ENCODE measurements at places on chromosomes 1 and 21.

GRCh38 chr1:168391851-168392681 lies 111.4 kb downstream of the TBX19 start:
- no peak for DNase-seq

GRCh38 chr21:45421071-45421845 lies 16.3 kb downstream of the COL18A1 start:
- DNase-seq: no peak

GRCh38 chr1:114668373-114668772 lies 1.5 kb downstream of the DENND2C start:
- DNase-seq: no peak

GRCh38 chr1:147821883-147822282 lies 61.5 kb upstream of the GJA5 start:
- DNase-seq: no peak

DNA sequence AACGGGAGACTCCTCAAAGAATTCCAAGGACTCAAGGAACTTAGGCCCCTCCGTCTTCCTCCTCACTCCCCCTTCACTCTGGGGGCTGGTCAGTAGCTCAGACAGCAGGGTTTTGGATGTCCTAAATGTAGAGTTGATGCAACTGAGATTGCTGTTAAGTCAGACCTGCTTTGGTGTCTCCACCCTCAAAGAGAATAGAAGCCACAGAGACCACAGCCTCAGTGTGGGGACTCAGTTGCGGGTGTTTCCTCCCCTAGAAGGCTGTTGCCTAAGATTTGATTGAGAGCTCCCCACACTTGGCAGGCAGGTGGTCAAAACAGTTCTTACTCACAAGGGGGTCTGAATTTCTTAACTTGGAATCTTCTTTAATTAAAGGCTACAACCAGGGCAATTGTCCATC lies 7.6 kb downstream of the MAN1C1 start:
- no peak for DNase-seq

DNA sequence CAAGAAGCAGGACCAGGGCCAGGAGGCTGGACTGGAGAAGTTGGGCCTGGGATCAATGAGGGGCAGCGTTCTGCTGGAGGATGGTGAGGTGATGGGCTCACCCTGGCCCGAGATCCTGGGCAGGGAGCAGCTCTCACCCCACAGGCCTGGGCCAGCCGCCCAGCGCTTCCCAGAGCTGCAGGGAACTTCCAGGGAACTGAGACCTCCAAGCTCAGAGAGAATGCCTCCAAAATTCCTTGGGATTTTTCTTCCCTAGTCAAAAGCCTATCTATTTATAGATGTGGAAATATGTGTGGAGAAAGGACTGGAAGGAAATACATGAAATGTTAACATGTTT lies 121.2 kb downstream of the SPSB1 start:
- no peak for DNase-seq

DNA sequence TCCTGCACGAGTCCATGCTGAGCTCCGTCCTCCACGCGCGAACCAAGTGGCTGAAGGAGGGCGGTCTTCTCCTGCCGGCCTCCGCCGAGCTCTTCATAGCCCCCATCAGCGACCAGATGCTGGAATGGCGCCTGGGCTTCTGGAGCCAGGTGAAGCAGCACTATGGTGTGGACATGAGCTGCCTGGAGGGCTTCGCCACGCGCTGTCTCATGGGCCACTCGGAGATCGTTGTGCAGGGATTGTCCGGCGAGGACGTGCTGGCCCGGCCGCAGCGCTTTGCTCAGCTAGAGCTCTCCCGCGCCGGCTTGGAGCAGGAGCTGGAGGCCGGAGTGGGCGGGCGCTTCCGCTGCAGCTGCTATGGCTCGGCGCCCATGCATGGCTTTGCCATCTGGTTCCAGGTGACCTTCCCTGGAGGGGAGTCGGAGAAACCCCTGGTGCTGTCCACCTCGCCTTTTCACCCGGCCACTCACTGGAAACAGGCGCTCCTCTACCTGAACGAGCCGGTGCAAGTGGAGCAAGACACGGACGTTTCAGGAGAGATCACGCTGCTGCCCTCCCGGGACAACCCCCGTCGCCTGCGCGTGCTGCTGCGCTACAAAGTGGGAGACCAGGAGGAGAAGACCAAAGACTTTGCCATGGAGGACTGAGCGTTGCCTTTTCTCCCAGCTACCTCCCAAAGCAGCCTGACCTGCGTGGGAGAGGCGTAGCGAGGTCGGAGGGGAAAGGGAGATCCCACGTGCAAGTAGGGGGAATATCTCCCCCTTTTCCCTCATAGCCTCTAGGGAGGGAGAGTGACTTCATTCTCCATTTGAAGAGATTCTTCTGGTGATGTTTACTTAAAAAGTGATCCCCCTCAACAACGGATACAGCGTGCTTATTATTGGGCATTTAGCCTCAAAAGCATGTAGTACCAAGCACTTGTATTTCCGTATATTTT lies 991 bp downstream of the PRMT6 start:
- DNase-seq: peak; percentile 34

- no peak for DNase-seq
Measured at GRCh38 chr1:170993151-170993550, 57.8 kb downstream of the MROH9 start.

DNA sequence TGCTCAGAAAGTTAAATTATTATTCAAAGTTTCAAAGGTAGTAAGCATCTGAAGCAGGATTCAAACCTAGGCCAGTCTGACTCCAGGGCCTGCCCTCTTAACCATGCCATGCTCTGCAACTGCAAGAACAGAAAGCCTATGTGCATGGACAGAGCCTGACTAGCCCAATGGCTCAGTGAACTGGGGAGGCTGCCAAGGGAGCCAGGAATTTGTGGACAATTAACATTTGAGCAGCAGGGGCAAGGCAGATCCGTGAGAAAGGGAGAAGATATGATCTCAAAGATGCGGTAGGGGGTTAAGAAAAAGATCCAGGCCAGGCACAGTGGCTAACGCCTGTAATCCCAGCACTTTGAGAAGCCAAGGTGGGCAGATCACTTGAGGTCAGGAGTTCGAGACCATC lies 6.5 kb upstream of the ATP1A4 start:
- DNase-seq: no peak

- DNase-seq: no peak
Measured at GRCh38 chr1:31036749-31037500, 28.6 kb downstream of the PUM1 start.

DNA sequence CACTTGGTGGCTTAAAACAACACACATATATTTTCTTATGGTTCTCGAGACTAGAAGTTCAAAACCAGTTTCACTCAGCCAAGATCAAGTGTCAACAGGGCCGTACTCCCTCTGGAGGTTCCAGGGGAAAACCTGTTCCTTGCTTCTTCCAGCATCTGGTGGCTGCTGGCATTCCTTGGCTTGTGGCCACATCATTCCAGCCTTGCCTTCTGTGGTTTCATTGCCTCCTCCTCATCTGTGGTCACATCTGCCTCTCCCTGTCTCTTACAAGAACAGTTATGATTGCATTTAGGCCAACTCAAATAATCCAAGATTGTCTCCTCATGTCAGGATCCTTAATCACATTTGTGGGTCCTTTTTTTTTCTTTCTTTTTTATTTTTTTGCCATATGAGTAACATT lies 240.7 kb upstream of the HOOK1 start:
- DNase-seq: no peak

GRCh38 chr1:227066999-227067398 lies 126.9 kb downstream of the COQ8A start:
- no peak for DNase-seq

- DNase-seq: no peak
Measured at GRCh38 chr1:47622776-47623556, 185.1 kb downstream of the FOXD2 start.

DNA sequence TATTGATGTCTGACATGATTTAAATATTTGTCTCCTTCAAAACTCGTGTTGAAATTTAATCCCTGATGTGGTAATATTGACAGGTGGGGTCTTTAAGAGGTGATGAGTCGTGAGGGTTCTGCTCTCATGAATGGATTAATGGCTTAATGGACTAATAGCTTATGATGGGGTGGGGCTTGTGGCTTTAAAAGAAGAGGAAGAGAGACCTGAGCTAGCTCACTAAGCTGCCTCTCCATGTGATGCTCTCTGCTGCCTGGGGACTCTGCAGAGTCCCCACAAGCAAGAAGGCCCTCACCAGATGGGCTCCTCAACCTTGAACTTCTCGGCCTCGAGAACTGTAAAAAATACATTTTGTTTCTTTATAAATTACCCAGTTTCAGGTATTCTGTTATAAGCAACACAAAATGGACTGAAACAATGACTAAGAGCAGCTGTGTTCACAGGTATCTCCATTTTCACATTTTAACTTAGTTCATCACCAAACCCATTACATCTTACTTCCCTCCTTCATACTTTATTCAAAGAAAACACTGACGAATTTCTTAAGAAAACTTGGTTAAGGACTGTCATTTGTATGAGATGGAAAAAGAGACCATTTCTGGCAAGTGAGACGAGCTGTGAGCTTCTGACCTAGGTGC lies 12.1 kb upstream of the AIM2 start:
- no peak for DNase-seq

DNA sequence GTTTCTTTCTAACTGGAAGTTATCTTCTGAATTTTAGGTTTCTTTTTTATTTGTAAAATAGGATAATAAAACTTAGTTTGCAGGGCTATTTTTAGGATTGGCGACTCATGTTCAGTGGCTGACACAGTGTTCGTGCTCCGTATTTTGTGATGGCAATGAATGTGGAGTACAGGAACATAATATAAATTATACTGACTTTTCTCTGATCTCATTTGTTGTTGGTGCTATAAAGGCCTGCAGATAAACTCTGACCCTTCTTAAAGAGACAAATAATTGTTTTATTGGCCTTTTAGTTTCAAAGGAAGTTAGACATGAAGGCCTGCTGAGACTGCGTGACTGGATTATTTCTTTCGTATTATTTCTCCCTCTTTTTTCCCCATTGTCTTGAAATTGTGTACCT lies 339.6 kb downstream of the PDE4B start:
- DNase-seq: no peak

- DNase-seq: no peak
Measured at GRCh38 chr1:226655251-226656163, 83.6 kb downstream of the ITPKB start.

- no peak for DNase-seq
Measured at GRCh38 chr1:161824618-161825017, 58.5 kb downstream of the ATF6 start.

DNA sequence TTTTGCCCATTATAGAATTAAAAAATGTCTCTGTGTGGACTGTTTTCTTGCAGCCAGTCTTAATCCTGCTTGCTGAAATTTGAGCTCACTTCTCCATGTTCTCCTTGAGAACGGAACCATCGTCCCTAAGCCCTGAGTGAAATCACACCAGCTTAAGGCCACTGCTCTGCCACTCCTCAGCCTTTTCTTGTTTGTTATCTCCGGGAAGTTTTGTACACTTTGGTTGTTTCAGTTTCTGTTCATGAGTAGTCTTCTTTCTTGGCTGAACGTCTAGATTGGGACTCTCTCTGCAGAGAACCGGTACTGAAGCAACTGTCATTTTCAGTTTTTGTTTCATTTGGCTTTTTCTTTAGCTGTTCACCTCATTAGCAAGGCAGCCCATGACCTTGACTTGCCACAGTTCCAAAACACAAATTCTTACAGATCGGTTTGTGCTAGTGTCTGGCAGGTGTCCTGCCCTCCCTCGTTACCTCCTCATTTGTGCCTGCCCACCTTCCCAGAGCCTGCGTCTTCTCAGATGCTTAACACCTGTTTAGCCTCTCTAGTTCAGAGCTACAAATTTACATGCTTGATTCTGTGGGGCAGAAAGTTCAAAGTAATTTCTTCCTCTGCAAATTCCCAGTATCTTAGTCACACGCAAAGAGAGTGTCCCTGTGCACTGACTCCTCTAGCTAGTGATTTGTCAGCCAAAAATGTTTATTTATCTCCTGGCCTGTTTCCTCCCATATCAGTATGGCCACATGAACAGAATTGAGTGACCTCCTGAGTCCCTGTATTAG lies 12.4 kb downstream of the PSEN2 start:
- no peak for DNase-seq

DNA sequence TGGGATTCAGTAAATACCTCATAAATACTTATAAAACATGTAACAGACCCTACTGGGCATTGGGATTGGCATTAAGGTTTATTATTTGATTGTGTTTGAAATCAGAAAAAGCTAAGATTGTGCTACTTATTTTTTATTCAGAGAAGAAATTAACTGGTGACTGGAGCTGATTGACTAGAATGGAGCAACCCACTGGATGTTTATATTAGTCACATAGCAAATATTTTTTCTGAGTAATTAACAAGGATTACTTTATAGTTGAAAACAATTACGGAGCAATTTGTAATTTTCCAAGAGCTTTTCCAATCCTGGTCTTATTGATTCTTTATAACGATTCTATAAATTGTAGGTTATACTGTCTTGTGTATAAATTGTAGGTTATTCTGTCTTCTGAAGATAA lies 208.7 kb downstream of the HLX start:
- DNase-seq: no peak

- no peak for DNase-seq
Measured at GRCh38 chr21:31158789-31159581, 120.7 kb upstream of the KRTAP19-8 start.

- DNase-seq: no peak
Measured at GRCh38 chr1:209328196-209328595, 255.3 kb upstream of the CAMK1G start.

GRCh38 chr1:68633141-68633919 lies 136.4 kb upstream of the DEPDC1 start:
- no peak for DNase-seq

GRCh38 chr21:35198982-35199732 lies 150.1 kb upstream of the RUNX1 start:
- DNase-seq: no peak

DNA sequence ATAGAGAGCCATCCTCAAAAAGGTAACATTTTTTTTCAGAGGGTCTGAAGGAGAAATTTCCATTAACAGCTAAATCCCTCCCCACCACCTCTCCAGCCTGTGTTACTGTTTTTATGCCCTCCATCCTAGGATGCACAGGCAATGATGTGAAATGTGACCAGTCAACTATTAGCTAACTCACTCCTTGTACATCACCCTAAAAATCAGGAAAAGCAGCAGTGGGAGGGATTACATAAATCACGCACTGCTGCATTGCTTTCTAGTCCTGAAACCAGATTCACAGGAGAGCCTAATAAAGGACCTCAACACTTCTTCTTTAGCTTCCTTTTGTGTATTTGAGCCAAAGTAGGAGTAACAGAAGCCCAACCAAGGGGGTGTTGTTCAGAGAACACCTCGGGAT lies 66.3 kb downstream of the LMO4 start:
- DNase-seq: no peak

DNA sequence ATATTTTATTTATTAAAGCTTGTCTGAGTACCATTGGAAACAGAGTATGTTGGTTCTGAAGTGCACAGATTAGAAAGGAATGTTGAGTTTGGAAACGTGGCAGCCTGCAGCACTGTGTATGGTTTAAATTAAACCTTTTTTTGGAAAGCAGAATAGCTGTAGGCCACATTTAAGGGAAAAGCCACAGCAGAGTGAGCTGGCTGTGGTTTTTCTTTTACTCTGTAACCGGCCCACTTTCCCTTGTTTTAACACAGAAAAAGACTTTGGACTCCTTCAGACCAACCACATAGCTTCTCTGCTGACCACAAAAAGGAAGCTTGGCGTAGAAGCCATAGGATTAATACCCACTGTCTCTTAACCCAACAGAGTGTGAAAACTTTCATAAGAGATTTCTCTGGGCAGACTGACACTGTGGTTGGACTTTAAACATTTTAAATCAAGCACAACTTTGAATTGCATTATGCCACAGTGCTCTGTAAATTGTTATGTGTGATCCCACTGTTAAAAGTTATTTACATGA lies 75.2 kb downstream of the NFIA start:
- DNase-seq: no peak

GRCh38 chr1:45840704-45841103 lies 37.3 kb downstream of the MAST2 start:
- DNase-seq: no peak
